ENCODE measurements at places on chromosomes 5 and 9.

GRCh38 chr5:134245101-134245604 is 19.3 kb upstream of the PPP2CA start:
- DNase-seq = no peak

DNA sequence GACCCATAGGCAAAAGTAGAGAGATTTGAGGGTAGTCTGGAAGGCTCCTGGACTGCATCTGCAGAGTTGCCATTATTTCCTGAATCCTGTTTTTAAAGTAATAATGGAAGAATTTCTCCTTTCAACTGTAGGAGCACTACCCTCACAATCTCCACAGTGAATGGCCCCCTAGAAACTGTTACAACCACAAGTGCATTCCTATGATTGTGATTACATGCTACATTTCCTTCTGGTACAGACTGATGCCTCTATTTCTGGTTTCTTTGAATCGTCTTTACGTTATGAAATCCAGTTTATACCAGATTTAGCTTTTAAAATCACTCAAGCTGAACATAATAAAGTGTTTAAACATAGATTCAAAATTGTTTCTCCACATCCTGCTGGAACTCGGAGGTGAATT is 49.4 kb downstream of the FRMPD1 start:
- no peak for DNase-seq

DNA sequence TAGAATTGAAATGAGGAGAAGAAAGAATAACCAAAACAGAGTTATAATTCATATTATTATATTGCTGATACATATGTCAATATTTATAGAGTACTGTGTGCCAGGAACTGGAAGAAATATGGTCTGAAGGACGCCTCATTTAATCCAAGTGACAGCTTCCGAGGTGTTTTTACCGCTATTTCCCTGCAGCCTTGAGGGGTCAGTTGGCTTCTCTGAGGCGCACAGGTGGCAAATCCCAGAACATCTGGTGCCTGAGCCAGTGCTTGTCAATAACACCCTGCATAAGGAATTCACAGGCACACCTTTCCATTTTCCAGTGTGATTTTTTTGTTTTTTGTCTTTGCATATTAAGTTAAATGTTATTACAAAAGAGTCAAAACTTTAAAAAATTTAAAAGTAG is 43.3 kb upstream of the CTSL start:
- no peak for DNase-seq

DNA sequence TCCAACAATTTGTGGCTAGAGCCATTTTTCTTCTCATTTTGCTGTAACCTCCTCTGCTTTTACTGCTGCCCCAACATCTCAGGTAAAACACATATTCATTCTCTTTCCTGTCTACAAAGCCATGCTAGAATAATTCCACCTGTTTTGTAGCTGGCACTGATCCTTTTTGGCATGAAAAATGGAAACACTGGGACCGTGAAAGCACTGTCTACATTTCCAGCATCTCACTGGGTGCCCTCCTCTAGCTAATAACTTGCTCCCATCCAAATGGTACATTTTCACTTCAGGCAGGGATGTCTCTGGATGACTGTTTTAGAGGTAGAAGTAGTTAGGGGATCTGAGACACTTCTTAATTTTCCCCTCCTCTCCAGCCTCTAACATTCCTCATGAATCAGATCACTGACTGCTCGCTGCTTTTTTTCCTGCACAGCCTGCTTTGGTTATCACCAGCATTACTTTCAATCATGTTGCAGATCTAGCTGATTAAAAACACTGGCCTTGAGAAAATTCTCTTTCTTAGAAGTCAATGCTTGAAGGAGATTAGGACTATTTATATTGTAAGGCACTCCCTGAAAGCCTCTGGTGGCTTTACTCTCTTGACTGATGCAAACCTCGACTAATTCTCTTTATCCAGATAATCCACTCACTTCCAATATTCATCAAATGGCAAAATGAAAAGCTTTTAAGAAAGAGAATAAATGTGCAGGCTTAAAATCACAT is 1312.6 kb upstream of the DMAC1 start:
- no peak for DNase-seq

- DNase-seq = no peak
Observed at GRCh38 chr9:127975376-127976315, 5.1 kb downstream of the EEIG1 start.

GRCh38 chr5:164027738-164028137 is 522.3 kb downstream of the MAT2B start:
- no peak for DNase-seq

DNA sequence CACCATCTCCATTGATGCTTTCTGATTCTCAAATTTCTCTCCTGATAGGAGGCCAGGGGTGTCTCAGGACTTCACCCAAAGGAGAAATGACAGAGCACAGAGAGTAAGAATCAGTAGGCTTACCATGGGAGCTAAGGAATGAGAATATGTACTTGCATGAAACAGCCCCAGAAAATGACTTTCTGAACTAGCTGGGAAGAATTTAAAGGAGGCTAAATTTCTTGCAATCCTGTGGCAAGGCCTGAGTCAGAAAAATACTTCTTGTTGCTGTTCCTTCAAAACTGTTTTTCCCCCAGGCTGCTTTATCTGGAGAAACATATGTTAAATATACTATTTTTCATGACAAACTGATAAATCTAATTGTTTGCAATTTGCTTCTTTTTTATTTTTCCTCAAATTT is 53.4 kb upstream of the FBXL7 start:
- DNase-seq = no peak

DNA sequence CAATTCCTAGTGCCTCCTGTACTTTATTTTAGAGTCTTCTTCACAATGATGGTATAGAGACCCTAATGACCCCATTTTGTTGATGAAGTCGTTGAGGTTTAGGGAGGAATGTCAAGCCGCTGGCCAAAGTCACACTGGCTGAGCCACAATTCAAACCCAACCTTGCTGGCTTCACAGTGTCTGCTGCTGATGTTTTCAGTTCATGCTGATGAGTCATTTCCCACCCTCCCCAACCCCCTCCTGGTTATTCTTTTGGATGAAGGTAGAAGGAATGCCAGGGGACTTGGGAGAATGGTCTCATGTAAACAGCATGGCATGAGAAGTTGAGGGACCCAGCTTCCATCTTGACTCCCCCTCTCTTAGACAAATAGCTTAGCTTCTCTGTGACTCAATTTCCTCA is 68.6 kb downstream of the TMEM252 start:
- DNase-seq = no peak

GRCh38 chr9:109923806-109924205 is 143.8 kb downstream of the PALM2AKAP2 start:
- no peak for DNase-seq

DNA sequence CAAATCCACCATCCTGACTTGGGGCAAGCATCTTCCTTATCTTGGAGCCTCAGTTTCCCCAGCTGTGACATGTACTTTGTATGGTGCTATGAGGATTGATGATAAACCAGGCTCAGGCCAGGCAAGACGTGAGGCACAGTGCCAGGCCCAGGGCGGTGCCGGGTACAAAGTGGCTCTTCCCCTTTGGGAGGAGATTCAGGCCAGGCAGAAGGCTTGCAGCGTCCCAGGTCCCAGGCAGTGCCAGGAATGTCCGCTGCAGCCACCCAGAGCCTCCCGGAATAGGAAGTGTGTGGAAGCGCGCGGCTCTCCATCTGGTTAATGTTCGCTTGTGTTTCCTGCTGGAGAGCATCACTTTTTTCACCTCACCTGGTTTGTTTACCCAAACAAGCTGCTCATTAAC is 12.6 kb upstream of the DENND1A start:
- no peak for DNase-seq
